ENCODE measurements at places on chromosomes 5 and 9.

GRCh38 chr9:112711050-112711689 lies 6.7 kb downstream of the INIP start:
- no peak for DNase-seq

DNA sequence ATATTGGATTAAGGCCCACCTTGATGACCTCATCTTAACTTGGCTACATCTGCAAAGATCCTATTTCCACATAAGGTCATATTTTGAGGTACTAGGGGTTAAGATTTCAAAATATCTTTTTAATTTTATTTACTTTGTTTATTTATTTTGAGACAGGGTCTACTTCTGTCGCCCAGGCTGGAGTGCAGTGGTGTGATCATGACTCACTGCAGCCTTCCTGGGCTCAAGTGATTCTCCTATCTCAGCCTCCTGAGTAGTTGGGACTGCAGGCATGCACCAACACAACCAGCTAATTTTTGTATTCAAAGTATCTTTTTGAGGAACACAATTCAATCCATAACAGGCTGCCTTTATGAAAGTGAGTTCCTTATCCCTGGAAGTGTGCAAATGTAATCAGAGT lies 212.3 kb downstream of the PALM2AKAP2 start:
- DNase-seq = no peak

DNA sequence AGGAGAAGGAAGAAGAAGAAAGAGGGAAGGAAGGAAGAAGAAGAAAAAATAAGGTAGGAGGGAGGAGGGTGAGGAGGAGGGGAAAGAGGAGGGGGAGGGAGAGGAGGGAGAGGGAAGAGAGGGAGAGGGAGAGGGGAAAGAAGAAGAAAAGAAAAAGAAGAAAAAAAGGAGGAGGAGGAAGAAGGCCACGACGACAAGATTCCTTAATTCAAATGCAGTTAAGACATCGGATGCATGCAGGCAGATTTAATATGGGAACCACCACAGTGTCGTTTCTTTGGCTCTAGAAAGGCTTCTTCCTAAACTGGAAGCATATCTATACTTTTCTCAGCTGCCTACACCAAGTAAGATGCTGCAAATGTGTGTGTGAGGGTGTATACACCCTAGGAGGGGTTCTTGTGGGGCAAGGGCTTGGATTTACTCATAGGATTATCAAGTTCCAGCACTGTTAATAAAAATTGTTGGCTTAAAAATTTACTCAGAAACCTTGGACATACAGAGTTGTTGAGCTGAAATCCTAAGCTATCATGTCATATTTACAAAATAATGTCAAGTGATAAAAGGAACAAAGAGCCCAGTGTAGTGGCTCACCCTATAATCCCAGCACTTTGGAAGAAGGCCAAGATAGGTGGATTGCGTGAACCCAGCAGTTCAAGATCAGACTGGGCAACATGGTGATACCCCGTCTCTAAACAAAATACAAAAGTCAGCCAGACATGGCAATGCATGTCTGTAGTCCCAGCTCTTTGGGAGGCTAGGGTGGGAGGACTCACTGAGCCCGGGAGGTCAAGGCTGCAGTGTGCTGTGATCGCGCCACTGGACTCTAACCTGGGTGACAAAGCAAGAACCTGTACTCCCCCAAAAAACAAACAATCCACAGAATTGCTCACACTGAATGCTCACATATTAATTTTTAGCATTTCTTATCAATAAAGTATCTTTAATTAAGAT lies 108.5 kb downstream of the UBAP2 start:
- no peak for DNase-seq

DNA sequence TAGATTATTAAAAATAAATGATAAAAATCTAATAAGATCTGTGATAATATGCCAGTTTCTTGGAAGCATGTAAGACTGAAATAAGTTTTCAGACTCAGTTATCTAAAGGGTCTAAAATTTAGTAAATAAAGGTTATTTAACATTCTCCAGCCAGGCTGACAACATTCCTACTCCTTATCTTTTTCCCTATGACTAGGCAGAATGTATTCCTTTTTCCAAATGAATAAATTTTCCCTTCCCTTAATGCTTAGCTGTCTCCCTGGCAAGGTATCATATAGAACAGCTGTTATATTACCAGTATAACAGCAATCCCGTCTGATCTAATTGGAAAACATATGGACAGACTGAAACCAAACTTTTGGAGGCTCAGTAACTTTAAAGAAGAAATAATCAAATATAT lies 13.0 kb downstream of the MEGF9 start:
- DNase-seq = no peak

DNA sequence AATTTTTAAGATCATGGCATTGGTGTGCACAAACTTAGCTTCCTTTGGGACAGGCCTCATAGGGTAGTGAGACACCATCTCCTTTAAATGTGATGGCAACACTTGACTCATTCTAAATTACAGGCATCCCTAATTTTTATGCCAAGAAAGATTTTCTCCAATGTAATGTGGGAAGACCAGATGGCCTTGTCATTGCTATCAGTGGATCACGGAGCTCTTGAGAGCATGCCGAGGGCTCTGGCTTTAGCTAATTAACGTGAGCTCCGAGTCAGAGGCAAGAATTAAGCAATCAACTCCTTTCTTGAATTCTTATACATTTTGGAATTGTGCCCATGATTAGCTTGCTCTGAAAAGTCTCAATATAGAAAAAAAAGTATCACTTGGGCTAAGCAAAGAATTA lies 215.8 kb downstream of the LRRC70 start:
- DNase-seq = no peak

DNA sequence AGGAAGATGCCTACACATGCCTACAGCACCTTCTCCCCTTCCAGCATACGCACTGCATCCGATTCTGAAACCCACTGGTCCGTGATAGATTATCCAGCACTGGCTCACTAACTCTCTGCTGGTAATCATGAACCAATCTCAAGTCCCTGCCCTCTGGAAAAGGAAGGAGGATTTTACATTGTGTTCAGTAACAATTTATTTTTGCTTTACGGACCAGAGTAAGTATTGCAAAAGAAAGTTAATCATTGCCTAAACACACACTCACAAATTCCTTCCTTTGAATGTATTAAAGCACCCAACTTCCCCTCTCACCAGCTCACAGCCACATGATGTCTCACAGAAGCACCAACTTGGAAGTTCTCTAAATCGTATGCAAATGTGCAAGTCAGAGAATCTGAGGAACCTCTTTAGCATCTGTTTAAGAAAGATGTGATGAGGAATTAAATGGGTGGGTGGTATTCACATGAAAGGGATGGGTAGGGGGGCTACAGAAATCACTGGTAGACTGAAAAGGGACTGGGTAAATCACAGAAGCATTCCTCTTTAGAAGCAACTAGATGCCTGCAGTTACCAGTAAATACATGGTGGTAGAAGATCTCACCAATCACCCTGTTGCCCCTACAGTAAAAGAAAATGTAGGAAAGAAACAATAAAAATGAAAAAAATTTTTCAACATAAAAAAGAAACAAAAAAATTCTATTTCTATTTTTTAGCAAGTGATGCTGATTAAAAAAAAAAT lies 8.4 kb downstream of the GNAQ start:
- DNase-seq = no peak

Data from stimulated activated CD4-positive, alpha-beta T cell treated with anti-CD3 and anti-CD28 coated beads, TNF-alpha, amount 100 ng/mL, for 48 hours (primary cell).